ENCODE measurements at places on chromosomes 16 and 17.

GRCh38 chr17:76781056-76781982 is 43.4 kb downstream of the MFSD11 start:
- no peak for DNase-seq

- peak; percentile 44 for DNase-seq
These were observed 27.1 kb upstream of the CRYBA1 start for GRCh38 chr17:29219378-29220047.

GRCh38 chr17:36661688-36662087 is 60.3 kb downstream of the MRM1 start:
- no peak for DNase-seq

DNA sequence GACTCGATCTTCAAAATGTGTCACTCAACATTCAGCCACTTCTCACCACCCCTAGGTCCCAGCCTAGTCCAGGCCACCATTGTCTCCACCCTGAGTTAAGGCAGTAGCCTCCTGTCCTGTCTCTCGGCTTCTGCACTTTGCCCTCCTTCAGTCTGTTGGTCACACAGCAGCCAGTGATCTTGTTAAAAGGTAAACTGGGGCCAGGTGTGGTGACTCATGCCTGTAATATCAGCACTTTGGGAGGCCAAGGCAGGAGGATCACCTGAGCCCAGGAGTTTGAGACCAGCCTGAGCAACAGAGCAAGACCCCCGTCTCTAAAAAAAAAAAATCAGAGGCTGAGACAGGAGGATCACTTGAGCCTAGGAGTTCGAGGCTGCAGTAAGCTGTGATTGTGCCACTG is 25.8 kb downstream of the WWP2 start:
- DNase-seq: no peak

- no peak for DNase-seq
These were observed 20.8 kb downstream of the UBE2G1 start for GRCh38 chr17:4345581-4346252.

DNA sequence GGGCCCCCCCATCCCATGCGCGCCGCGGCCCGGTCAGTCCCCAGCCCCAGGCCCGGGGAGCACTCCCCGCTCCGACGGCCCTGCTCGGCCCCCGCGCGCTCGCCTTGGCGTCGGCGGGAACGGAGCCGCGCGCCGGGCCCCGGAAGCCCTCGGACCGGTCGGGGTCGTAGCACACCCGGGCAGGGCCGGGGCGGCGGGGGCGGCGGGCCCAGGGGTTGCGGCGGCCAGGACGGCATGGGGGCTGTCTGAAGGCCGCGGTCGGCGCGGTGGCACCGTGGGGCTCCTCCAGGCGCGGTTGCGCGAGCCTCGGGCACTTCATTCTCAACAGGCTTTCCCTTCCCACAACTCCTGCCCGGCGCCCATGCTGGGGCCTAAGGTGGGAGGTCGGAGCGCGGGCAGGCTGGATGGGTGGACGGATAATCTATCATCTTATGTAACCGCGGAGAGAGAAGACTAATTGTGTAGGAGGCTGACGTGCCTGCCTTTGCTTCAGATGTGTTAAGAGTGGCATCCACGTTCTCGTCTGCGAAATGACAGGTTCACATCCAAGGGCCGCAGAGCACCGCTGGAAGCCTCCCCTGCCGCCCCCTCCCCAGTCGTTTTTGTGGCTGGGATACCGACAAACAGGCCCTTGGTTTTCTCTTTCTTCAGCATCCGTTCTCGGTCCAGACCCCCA is 708 bp downstream of the BAIAP2 start:
- no peak for DNase-seq

DNA sequence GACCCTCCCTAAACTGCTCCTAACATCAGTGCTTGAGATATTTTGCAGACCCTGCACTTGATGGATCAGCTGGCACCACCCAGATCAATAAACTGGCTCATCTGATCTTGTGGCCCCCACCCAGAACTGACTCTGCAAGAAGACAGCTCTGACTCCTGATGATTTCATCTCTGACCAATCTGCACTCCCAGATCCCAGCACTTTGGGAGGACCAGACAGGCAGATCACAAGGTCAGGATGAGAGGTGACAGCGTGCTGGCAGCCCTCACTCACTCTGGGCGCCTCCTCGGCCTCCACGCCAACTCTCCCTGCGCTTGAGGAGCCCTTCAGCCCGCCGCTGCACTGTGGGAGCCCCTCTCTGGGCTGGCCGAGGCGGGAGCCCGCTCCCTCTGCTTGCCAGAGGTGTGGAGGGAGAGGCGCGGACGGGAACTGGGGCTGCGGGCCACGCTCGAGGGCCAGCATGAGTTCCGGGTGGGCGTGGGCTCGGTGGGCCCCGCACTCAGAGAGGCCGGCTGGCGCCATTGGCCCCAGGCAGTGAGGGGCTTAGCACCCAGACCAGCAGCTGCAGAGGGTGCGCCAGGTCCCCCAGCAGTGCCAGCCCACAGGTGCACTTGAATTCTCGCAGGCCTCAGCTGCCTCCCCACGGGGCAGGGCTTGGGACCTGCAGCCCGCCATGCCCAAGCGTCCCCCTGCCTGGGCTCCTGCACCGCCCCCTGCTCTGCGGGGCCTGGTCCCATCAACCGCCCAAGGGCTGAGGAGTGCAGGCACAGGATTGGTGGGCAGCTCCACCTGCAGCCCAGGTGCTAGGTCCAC is 2.4 kb upstream of the C16orf54 start:
- DNase-seq: no peak

GRCh38 chr16:11101695-11102522 is 154.1 kb downstream of the SOCS1 start:
- DNase-seq: no peak

DNA sequence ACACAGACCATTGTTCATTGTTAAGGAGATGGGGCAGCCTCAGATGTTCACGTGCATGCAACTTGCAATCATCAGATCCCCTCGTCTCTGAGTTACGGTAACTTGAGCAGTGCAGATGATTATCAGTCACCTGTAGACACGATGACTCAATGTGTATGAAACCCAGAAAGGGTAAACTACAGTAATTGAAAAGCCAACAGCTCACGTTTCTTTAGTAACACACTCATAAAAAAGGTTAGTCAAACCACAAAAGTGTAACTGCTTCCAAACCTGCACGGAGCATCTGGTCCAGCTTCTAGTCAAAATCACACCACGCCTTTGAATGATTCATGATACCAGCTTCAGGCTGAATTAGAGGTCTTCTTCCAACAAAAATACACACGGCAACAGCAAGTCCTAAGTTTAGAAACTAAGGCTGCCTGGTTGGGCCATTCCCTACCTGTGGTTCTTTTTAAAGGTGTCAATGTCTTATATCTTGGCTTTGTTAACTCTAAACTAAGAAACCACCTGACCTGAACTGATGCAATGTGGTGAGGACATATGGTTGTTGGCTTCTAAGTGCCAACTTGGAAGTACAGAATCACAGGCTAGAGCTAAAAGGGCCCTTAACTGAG is 32.3 kb downstream of the GRB7 start:
- DNase-seq: no peak

DNA sequence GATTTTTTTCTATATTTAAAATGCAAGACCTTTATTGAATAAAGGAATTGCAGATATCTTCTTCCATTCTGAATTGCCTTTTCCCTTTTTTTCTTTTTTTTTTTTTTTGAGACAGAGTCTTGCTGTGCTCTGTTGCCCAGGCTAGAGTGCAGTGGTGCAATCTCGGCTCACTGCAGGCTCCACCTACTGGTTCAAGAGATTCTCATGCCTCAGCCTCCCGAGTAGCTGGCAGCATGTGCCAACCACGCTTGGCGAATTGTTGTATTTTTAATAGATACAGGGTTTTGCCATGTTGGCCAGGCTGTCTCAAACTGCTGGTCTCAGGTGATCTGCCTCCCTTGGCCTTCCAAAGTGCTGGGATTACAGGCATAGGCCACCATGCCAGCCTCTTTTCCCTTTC is 151.5 kb downstream of the CEP112 start:
- DNase-seq: no peak

DNA sequence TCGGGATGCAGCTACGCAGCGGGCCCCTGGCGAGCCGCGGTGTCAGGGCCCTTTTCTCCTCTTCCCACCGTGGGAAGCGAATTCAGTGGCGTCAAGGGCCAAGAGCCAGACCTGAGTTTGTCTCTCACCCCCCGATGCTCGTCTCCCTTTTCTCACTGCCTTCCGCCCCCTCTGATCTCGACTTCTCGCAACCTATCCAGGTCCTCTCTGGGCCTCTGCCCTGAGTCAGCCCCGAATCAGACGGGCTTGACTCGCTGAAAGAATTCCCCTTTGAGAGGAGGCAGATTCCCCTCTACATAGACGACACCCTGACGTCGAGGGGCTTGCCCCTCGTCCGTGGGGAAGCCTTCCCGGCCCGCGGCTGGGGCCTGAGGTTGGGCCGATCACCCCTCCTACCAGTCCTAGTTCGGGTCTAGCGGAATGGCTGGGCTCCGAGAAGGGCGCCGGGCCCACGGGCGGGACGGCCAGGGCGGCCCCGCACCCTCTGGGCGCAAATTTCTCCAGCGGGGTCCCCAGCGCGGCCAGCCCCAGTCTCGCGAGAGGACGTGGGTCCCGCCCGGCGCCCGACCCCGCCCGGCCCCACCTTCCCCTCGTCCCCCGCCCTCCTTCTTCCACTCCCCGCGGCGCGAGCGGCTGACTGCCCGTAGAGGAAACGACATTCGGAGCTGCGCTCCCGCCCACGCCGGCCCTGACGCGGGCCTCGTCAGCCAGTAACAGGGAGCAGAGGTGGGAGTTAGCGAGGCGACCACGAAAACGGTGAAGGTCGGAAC is at the start of gene GGNBP2:
TSS of gene GGNBP2 (plus strand) at position 613 of the 770 bp plus-strand sequence. CDS start 806 bp downstream, outside the sequence.
- no peak for DNase-seq

DNA sequence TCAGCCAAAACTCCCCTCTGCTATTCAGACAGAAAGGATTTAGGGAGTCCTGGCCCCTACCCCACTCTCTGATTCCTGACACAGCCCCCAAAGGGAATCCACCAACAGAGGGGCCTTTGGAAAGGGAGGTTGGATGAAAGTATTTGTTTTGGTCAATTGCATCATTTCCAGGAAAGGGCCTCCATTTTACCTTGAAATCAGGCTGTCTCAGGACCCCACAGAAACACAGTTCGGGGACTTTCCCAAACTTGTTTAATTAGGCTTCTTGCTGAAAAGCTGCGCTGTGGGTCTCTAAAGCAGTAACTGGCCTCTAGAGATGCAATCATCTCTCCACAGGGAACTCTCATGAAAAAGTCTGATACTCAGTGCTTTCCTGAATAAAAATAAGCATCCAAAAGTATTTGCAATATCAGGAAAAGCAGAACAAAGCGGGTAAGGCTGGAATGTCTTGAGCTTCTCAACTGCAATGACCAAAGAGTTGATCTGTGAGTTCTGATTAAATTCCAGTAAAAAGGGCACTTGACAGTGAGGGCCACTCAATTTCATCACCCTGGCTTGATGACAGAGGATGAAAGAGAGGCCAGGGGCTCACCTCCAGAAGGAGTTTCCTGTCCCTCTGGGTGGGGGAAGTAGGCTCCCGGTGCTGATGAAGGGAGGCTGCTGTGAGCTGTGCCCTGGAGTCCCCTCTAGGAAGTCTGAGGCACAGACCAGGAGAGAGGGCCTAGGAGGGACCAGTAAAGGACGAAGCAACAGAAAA is 36.3 kb downstream of the LYRM9 start:
- DNase-seq: no peak

GRCh38 chr17:49277638-49278037 is 47.1 kb upstream of the PHOSPHO1 start:
- no peak for DNase-seq

DNA sequence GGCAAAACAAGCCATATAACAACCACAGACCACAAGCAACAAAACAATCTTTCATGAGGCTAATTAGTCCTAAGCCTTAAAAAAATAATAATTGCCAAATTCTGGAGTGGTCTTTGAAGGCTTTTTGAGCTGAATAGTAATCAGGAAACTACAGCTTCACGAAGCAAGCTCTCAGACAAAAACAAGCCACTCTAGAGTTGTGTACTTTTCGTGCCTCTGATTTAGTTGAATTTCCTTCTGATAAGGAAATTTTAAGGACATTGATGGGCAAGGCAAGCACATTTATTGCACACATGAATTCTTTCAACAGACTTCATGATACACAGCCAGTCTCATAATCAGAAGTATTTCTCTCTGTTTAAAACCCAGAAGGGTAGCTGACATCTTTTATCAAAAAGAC is 130.8 kb upstream of the IRX3 start:
- no peak for DNase-seq

GRCh38 chr17:8072729-8073461 is 14.6 kb downstream of the ALOX12B start:
- DNase-seq: no peak

GRCh38 chr17:81912441-81913309 is 1.5 kb upstream of the PCYT2 start:
- no peak for DNase-seq

GRCh38 chr16:81018496-81018895 is 11.5 kb downstream of the CENPN start:
- no peak for DNase-seq

GRCh38 chr17:22507823-22508222 is 815.5 kb downstream of the KCNJ18 start:
- no peak for DNase-seq

DNA sequence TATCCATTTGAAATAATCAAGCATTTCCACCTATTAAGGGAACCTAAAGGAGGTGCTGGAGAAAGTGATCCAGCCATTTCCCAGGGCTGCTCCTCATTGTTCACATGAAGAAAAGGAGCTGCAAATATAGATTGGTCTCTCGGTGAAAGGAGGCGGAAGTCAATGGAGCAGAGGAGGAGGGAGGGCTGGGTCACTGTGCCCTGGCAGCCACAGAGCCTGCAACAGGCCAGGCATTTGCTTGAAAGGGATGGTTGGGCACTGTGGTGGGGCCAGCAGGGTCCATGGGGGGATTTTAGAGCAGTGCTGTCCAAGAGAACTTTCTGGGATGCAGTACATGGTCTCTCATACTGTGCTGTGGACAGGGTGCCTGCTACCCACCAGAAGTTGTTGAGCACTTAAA is 173.2 kb downstream of the CYLD start:
- DNase-seq: no peak

GRCh38 chr16:75130150-75130771 is 13.7 kb upstream of the LDHD start:
- DNase-seq: no peak

DNA sequence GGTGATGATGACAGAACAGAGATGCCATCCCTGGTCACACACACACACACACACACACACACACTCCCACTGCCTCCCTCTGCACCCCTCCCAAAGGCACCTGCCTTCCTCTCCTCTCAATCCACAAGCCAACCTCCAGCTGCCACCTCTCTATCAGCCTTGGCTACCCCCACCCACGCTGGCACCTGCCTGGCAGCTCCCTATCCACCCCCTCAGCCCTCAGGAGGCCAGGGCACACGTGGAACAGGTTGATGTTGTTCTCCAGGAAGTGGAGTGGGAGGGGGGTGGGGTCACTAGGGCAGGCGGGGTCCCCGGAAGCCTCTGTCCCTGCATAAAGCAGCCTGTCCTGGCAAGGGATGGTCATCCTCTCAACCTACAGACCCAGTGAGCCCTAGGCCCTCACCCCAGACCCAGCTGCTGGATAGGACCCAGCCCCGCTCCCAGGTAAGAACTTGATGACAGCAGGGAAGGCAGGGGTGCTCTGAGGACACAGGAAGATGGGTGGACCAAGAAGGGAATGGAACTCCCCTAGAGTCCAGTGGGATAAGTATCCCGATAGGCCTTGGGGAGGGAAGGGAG is at the start of gene GSDMA:
TSS of gene GSDMA (plus strand) at position 363 of the 579 bp plus-strand sequence. CDS start 2,684 bp downstream, outside the sequence.
- DNase-seq: no peak

All from SK-N-MC (cell line).